ENCODE measurements at places on chromosomes 6 and 20. TPM values are rescaled to one million over a fixed set of nuclear protein-coding genes. Genes with fewer than 3 reads are reported as not detected.
A peak's percentile ranks its signal among the peaks of the same experiment; 100 is the strongest.

The MAK gene
- not detected for total RNA-seq

The FOXF2 gene
- 9.6 TPM for total RNA-seq

The ARHGAP40 gene
- 4.1 TPM for total RNA-seq

The WFDC5 gene
- total RNA-seq: not detected

The HRH3 gene
- total RNA-seq: not detected

The GSTA4 gene
- total RNA-seq: 62.4 TPM

The CBLN4 gene
- not detected for total RNA-seq

The FUT9 gene
- total RNA-seq: 7.6 TPM

- no peaks in the 10 kb centered on the region for H3K36me3 ChIP-seq
- no peak for DNase-seq
- no peak overlapping the region for H3K4me3 ChIP-seq
- H3K4me1 ChIP-seq: peaks cover 24% of the 10 kb centered on the region
Observed at GRCh38 chr6:53527249-53527765, 17.6 kb downstream of the GCLC start.

- DNase-seq: peak; percentile 45
- no peaks in the 10 kb centered on the region for H3K27me3 ChIP-seq
- H3K4me1 ChIP-seq: peaks cover 6% of the 10 kb centered on the region
- H3K27ac ChIP-seq: no peak overlapping the region
- H3K4me3 ChIP-seq: no peak overlapping the region
- H3K36me3 ChIP-seq: no peaks in the 10 kb centered on the region
Observed at GRCh38 chr20:35992713-35993335, 24.4 kb downstream of the CNBD2 start.

DNA sequence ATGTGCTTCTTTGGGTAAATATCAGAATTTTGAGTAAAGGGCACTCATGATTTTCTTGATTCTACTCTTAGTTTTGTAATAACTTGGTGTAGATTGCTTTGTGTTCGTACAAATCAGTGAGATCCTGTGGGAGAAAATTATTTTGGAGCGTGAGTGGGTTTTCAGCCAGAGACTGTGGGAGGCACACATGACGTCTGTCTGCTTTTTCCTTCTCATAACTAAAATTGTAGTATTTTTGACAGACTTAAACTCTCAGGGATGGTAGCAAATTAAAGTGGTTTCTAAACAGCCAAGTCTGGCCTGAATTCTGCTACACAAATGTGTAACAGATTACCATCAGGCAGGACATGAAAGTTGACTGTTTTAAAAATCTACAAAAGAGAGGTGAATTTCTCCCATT, 222.6 kb downstream of the OTOR start:
- no peaks in the 10 kb centered on the region for H3K36me3 ChIP-seq
- H3K27ac ChIP-seq: no peak overlapping the region
- H3K27me3 ChIP-seq: no peaks in the 10 kb centered on the region
- no peak for DNase-seq

GRCh38 chr6:22067671-22068070, 229.2 kb downstream of the PRL start:
- no peaks in the 10 kb centered on the region for H3K27me3 ChIP-seq
- H3K36me3 ChIP-seq: no peaks in the 10 kb centered on the region
- peak; percentile 29 for DNase-seq
- no peak overlapping the region for H3K4me3 ChIP-seq
- no peak overlapping the region for H3K27ac ChIP-seq
- H3K4me1 ChIP-seq: peaks cover 22% of the 10 kb centered on the region

DNA sequence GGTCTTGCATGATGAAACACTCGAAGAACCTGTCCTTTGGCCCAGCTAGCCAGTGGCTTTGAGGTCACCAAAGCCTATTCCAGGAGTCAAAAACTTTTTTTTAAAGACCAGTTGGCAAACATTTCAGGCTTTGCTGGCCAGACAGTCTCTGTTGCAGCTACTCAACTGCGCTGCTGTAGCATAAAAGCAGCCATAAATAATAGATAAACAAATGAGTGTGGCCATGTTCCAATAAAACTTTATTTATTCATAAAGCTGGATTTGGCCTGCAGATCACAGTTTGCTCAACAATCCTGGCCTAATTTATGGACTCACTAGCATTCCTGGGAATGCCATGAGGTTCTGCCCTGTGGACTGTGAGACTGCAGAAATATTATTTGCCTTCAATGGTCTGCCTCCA, 68.8 kb upstream of the LTV1 start:
- peak overlapping the region; percentile 72 for H3K27ac ChIP-seq
- DNase-seq: no peak
- peaks cover 39% of the 10 kb centered on the region for H3K36me3 ChIP-seq
- no peaks in the 10 kb centered on the region for H3K27me3 ChIP-seq
- peaks cover 4% of the 10 kb centered on the region for H3K4me1 ChIP-seq
- no peak overlapping the region for H3K4me3 ChIP-seq

GRCh38 chr6:26500102-26500501, at the start of gene BTN1A1:
Gene BTN1A1 (plus strand): TSS chr6:26500303. CDS start chr6:26501287, 984 bp downstream.
- no peak for DNase-seq
- peaks cover 15% of the 10 kb centered on the region for H3K4me1 ChIP-seq
- no peaks in the 10 kb centered on the region for H3K36me3 ChIP-seq
- peaks cover 25% of the 10 kb centered on the region for H3K27me3 ChIP-seq
- no peak within 1 kb of the TSS for H3K4me3 ChIP-seq

GRCh38 chr6:101163611-101164010, 229.9 kb upstream of the GRIK2 start:
- no peak overlapping the region for H3K4me3 ChIP-seq
- H3K27ac ChIP-seq: no peak overlapping the region
- H3K4me1 ChIP-seq: no peaks in the 10 kb centered on the region
- DNase-seq: no peak
- no peaks in the 10 kb centered on the region for H3K36me3 ChIP-seq

GRCh38 chr20:54545676-54546358, 70.4 kb downstream of the DOK5 start:
- H3K27me3 ChIP-seq: no peaks in the 10 kb centered on the region
- H3K27ac ChIP-seq: no peak overlapping the region
- no peaks in the 10 kb centered on the region for H3K4me1 ChIP-seq
- no peaks in the 10 kb centered on the region for H3K36me3 ChIP-seq

GRCh38 chr6:169641461-169642085, 60.3 kb downstream of the WDR27 start:
- no peak overlapping the region for H3K4me3 ChIP-seq
- no peaks in the 10 kb centered on the region for H3K4me1 ChIP-seq
- no peaks in the 10 kb centered on the region for H3K36me3 ChIP-seq
- DNase-seq: no peak
- no peak overlapping the region for H3K27ac ChIP-seq

DNA sequence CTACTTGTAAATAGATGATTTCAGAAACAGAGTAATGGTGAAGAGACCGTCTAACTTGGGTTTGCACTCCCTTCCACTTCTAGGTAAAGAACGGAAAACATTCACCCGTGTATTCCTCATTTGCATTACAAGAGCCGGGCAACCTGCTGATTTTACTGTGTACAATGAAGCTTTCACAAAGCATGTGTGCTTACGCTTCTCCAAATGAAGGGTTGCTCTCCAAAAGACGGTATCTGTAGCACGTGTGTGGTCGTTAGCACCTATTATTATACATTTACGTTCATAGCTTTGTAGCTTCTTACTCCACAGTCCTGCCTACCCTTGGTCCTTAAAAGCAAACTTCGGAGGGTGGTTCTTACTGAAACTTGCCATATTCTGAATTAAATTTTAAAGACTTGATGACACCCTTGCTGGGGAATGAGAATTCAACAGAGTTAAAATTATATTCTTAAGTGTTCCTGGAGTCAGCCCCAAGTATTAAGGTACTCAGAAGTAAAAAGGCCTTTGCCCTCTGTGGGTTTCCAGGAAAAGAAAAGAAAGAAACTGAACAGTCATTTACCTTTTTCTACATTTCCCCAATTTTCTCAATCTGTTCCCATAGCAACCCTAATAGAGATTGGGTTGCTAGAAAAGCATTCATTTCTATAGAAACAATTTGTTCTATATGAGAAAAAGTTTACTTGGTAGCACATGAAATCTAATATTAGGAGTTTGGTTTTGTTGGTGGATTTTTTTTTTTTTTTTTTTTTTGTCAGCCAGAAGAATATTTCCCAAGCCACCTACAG, 61.9 kb upstream of the KCNG1 start:
- peaks cover 5% of the 10 kb centered on the region for H3K4me1 ChIP-seq
- H3K36me3 ChIP-seq: no peaks in the 10 kb centered on the region
- H3K27me3 ChIP-seq: peaks cover 12% of the 10 kb centered on the region

DNA sequence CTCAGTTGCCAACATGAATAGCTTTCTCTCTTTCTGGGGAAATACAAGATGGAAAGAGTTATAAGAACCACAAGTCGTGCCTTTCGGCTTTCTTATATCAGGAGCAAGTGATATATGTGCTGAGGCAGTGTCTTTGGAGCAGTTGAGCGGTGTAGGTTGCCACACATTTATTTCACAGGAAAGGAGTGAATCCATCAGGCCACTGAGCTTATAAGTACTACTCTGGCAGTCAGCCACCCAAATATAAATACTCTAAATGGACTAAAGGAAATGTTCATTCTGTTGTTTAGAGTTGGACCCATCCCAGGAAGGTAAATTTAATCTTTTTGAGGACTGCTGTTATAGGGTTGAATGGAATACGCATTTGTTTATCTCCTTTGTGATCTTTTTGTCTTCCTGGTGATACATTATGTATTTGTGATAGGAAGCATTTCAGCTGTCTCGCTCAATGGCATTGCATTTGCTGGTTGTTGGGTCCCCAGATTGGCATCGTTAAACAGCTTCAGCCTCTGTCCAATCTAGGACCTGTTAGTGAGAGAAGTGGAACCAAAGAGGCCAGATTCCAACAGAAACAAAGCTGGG, 139.7 kb downstream of the SOBP start:
- H3K4me3 ChIP-seq: no peak overlapping the region
- H3K36me3 ChIP-seq: peaks cover 7% of the 10 kb centered on the region
- DNase-seq: peak; percentile 75
- H3K27ac ChIP-seq: no peak overlapping the region

GRCh38 chr20:33909331-33909921, 84.3 kb upstream of the RALY start:
- peak; percentile 65 for DNase-seq
- peak overlapping the region; percentile 14 for H3K27ac ChIP-seq
- H3K4me3 ChIP-seq: no peak overlapping the region
- peaks cover 18% of the 10 kb centered on the region for H3K4me1 ChIP-seq

DNA sequence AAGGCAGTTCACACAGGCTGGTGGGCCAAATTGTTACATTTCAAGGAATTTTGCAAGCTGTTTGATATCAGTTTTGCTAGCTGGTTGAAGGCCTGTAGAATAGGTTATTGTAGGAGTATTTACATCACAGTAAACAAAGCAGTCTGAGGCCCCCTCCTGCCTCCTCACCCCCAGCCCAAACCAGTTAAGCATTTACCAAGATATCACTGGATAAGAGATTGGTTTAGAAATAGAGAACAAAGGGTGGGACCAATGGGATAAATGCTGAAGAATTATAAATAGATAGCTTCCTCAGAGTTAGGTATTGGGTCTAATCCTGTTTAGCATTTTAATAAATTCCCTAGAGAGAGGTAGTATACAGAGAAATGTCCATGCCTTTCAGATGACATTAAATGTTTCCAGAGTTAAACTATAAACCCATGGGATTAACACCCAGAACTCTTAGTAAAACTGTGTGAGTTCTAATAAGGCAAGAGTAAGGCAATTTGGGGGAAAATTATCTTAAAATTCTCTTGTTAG, 2.3 kb upstream of the PHACTR2 start:
- H3K27me3 ChIP-seq: no peaks in the 10 kb centered on the region
- DNase-seq: no peak
- peaks cover 68% of the 10 kb centered on the region for H3K4me1 ChIP-seq
- peak overlapping the region; percentile 72 for H3K27ac ChIP-seq
- H3K4me3 ChIP-seq: no peak overlapping the region

Data from stomach (tissue), 19 donors.